Amygdala (tissue), 56 donors: ENCODE measurements at places on chromosomes 6 and 20.

DNA sequence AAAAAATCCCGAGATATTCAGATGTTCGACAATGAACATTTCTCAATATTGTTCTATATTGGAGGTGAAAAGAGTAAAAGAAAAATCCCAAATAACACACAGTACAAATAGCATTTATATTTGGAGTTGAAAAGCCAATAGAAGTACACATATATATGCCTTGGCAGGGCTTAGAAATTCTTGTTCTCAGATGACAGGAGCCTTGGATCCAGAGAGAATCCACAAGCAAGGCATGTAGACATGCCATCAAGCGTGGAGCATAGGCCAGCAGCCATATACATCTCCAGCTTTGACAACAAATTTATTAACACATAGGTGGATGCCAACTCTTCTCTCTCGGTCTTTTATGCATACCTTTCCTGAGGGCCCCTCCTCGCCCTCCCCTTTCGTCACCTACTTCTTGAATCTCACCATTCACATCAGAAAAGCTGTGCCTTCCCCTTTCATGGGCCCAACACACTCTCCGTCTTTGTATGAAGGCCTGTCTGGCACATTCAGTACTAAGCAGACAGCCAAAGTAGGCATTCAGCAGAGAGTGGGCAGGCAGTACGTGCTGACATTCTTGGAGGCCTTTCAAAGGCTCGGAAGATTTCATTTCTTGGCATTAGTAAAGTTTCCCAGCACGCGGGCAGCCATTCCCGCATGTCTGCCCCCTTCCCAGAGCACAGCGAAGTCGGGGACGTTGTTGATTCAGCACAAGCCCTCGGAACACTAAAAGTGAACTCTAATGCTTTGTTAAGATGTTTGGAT lies 18.2 kb downstream of the NEDD9 start:
- DNase-seq, result no peak

- DNase-seq, result no peak
Measured at GRCh38 chr6:4870821-4871494, 94.8 kb downstream of the CDYL start.

GRCh38 chr6:151034825-151035781 lies 169.6 kb downstream of the MTHFD1L start:
- DNase-seq, result no peak

- peak; percentile 52 for DNase-seq
Measured at GRCh38 chr6:98824162-98824901, 10.0 kb upstream of the POU3F2 start.
